ENCODE measurements at places on chromosomes 5 and 9. TPM values are rescaled to one million over a fixed set of nuclear protein-coding genes. Genes with fewer than 3 reads are reported as not detected.

DNA sequence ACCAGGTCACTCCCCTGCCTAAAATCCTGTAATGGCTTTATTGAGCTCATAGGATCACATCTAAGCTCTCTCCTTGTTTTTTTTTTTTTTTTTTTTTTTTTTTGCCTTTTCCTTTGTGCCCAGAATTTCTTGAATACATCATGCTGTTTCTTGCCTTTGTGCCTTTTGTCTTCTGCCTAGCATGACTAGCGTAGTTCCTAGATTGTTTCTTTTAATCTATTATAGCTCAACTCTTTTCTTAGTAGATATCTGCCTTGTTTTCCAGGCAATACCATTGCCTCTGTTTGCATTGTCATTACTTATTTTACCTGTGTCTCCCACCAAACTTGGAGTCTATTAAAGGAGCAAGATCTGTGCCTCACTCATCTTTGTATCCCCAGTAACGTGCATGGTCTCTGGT lies 106.1 kb upstream of the C9orf72 start:
- DNase-seq: no peak

DNA sequence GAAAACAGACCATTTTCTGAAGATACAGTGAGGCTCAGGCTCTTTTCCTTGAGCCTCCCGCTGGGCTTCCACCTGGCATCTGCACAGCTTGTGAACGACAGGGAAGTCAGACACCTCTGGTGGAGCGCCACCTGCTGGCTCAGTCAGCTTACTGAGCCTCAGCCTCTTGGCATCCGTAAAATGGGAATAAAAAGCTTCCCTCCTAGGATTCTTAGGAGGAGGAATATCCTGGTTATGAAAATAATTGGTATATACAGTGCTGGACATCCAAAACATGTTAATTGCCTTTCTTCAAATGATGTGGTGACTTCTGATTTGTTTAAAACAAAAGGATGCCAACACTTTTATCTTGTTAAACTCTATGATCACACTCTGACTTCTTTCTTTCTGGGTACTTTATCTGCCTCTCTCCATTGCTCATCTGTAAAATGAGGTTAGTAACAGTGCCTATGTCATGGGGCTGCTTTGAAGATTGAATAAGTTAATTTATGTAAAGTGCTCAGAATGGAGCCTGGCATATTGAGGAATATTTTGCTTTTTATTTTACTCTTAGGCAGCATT lies 67.5 kb downstream of the MAMDC2 start:
- DNase-seq: peak; percentile 83

KCNT1 gene
- 1.2 TPM for total RNA-seq

TMEM252 gene
- total RNA-seq: not detected

FREM1 gene
- total RNA-seq: 2.4 TPM

TXNDC8 gene
- not detected for total RNA-seq

STPG3 gene
- not detected for total RNA-seq

- no peak for DNase-seq
These were observed 541.7 kb downstream of the EFNA5 start for GRCh38 chr5:107129051-107129450.

NMUR2 gene
- total RNA-seq: not detected

- DNase-seq: no peak
These were observed 262.5 kb downstream of the GOLPH3 start for GRCh38 chr5:31911291-31912265.

- no peak for DNase-seq
These were observed 8.4 kb downstream of the EEIG1 start for GRCh38 chr9:127972236-127972871.
